Activated CD8-positive, alpha-beta memory T cell treated with anti-CD3 and anti-CD28 coated beads, Interleukin-2, amount 10 ng/mL, durations not matched to agents 7 days and 5 days (primary cell): ENCODE measurements at places on chromosomes 16 and 17. TPM values are rescaled to one million over a fixed set of nuclear protein-coding genes. Genes with fewer than 3 reads are reported as not detected.

DNA sequence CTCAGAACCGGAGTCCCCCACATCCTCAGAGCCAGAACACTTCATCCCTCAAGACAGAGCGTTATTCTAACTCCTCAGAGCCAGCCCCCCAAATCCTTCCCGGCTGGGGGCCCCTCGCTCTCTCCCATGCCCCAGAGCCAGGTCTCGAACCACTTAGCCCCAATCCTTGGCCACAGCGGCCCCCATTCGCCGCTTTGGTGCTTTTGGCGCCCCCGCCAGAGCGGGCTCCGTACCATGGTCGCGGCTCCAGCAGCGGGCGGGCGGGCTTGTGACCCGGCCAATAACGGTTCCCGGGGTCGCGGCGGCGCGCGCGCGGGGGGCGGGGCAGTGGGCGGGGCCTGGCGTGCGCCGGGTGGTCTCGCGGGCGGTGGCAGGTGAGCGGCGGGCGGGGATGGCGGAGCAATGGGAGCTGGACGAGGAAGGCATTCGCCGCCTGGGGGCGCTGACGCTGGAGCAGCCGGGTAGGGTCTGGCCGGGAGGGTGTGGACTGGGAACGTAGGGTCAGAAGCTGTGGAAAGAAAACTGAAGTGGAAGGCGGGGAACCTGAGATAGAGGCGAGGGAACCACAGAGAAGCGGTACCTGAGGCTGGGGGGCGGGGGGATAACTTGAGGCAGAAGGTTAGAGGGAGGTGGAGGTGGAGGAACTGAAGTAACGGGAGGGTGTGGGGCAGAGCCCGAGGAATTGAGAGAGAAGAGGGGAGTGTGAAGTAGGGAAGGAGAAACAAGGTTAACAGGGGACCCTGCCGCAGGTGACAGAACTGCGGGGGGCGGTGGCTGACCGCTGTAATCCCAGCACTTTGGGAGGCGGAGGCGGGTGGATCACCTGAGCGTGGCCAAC lies at the start of the genes KCTD19 and LRRC36:
TSS of gene KCTD19 (minus strand) at position 270 of the 838 bp plus-strand sequence. CDS start at position 236, 34 bp downstream.
TSS of gene LRRC36 (plus strand) at position 344 of the 838 bp plus-strand sequence. CDS start at position 392, 48 bp downstream.
- DNase-seq, result peak; percentile 80

- no peak for DNase-seq
Observed at GRCh38 chr16:78925083-78925767, 675.3 kb downstream of the MAF start.

DNA sequence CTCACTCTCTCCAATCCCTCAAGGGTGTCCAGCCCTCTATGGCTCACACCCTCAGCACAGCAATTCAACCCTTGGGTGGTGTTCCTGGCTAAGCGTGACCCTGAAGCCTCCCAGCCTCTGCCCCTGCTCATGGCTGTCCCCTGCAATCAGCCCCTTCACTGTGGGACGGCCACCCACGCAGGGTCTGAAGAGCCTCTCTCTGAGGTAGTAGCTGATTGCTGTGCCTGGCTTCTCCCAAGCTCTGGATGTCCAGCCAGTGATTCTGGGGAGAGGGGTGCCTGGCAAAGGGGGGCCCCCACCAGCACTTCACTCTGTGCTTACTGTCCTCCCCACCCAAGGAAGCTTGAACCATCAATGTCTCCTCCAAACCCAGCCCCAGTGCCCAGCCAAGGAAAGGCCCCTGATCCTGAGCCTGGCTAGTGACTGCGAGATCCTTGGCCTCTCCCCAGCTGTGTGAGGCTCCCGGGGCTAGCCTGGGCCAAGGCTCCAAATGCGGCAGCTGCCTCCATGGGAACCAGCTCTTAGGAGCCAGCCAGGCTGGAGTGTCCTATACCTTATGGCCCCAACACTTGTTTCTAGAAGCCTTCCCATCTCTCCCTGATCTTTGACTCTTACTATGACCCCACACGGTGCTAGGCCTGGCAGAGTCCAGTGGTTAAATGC lies 9.9 kb downstream of the MTSS2 start:
- DNase-seq, result no peak

GRCh38 chr17:52390422-52390821 lies 231.9 kb upstream of the CA10 start:
- no peak for DNase-seq

DNA sequence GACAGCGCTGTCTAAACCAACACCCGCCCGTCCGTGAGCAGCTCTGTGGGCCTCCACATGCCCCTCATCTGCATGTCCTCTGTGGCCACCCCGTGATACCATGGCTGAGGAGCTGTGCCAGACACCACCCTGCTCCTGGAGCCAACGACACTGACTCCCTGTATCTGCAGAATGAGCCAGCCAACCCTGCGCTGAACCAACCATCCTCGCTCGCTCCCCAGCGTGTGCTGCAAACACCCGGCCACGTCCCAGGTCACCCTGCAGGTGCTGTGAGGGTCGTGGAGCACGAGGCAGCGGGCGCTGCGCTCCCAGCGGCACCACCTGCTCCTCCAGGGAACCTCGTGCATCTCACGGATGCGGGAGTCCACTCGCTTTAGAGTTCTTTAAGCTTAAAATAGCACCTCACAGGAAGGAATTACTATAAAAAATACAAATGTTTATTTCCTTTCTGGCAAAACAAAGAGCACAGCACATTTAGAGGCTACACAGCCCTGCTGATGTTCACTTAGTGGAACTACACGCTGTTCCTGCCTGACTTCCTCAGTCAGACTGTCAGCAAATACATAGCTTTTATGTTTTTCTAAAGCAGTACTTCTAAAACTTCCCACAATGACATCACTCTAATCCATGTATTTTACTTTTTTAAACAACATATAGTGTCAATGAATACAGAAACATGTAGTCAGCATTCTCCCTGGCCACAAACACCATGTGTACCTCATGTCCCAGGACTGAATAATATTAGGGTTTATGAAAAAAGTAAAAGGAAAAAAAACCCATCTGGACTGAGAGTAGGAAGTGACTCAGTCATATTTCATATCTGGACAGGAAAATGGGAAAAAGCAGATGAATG lies 43.5 kb downstream of the MAP1LC3B start:
- no peak for DNase-seq

- DNase-seq, result no peak
Observed at GRCh38 chr17:11608396-11608795, 10.1 kb downstream of the DNAH9 start.

GRCh38 chr16:20897253-20897897 lies 2.8 kb downstream of the DCUN1D3 start:
- no peak for DNase-seq

- no peak for DNase-seq
Observed at GRCh38 chr16:19365486-19365885, 52.2 kb upstream of the TMC5 start.

DNA sequence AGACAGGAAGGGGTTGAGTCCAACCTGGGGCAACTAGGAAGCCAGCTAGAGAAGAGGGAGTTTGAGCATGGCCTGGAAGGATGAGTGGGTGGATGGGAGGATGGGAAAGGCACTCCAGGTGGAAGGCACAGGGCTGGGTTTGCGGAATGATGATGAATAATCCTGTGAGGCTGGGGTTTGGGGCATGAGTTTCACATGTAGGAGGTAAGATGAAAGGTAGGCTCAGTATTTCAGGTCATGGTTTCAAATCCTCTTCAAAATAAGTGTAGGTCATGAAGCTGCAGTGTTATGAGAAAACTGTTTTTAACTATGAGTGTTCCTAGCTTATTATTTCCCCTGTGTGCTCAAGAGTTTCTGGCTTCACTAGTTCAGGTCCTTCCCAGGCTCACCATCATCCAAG lies 130.3 kb downstream of the SKAP1 start:
- DNase-seq, result no peak

- no peak for DNase-seq
Observed at GRCh38 chr16:66426112-66427035, 721 bp upstream of the BEAN1 start.

GRCh38 chr17:73184136-73184993 lies 8.5 kb upstream of the COG1 start:
- DNase-seq, result no peak

DNA sequence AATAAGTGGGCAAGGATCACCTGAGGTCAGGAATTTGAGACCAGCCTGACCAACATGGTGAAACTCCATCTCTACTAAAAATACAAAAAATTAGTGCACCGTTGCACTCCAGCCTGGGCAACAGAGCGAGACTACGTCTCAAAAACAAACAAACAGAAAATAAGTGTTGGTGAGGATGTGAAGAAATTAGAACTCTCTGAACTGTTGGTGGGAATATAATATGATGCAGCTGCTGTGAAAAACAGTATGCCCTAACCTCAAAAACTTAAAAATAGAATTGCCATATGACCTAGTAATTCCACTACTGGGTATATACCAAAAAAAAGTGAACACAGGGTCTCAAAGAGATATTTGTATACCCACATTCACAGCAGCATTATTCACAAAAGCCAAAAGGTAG lies 26.1 kb downstream of the GLG1 start:
- DNase-seq, result no peak

DNA sequence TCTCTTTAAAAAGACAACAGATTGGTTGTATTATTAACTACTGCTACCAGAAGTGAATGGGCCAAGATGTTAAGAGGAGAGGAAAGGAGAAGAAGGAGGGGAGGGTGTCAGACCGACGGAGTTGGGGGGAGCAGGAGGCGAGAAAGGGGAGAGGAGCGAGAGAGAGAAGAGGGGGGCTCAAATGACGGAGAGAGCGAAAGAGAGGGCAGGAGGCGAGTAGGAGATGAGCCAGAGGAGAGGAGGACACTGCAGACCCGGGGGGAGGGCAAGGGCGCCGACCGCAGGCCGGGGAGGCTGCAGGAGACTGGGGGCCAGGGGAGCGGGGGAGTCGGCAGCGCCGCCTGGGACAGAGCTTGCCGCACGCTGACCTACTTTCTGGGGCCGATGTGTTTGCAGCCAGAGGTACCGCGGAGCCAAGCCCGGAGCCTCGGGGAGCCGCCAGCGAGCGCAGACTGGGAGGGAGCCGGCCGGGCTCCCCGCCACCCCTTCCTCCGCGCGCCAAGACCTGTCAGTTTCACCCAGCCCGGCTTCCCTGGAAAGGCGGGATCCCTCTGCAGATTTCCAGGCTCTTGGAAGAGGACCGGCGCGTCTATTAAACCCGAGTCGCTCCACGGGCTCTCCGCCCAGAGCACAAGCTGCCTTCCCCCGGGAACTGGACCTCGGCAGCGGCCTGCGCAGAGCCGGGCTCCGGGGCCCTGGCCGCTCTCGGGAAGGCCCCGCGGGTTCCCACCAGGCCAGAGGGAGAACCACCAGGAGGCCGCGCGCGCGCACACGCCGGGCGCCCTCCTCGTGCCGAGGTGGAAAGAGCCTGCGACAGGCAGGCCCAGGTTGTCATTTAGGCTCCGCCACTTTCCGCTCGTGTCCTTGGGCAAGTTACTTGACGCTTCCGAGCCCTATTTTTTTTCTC lies 74.6 kb downstream of the CMC2 start:
- DNase-seq, result no peak

DNA sequence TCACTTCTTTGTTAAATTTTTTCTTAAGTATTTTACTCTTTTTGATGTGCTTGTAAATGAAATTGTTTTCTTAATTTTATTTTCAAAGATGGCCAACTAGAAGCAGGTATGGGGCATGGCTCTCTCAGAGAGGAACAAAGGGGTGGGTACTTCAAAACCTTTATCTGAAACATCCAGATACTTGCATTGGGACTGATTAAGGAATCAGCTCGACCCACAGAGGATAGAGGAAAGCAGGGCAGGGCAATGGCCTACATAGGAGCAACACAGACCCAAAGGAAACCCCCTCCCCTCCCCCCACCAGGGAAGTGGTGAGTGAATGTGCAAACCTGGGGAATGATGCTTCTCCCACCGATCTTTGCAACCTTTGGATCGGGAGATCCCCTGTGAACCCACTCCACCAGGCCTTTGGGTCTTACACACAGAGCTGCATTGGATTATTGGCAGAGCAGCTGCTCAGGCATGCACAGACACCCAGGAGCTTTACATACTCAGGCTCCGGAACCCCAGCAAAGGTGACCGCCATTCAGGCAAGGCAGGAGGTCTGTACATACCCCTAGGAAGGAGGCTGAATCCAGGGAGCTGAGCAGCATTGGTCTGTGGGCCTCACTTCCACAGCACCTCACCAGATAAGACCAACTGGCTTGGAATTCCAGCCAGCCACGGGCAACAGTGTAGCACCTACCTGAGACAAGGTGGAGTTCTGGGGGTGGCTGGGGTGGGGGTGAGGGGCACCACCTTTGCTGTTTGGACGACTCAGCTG lies 3.0 kb upstream of the CCR7 start:
- DNase-seq, result no peak

DNA sequence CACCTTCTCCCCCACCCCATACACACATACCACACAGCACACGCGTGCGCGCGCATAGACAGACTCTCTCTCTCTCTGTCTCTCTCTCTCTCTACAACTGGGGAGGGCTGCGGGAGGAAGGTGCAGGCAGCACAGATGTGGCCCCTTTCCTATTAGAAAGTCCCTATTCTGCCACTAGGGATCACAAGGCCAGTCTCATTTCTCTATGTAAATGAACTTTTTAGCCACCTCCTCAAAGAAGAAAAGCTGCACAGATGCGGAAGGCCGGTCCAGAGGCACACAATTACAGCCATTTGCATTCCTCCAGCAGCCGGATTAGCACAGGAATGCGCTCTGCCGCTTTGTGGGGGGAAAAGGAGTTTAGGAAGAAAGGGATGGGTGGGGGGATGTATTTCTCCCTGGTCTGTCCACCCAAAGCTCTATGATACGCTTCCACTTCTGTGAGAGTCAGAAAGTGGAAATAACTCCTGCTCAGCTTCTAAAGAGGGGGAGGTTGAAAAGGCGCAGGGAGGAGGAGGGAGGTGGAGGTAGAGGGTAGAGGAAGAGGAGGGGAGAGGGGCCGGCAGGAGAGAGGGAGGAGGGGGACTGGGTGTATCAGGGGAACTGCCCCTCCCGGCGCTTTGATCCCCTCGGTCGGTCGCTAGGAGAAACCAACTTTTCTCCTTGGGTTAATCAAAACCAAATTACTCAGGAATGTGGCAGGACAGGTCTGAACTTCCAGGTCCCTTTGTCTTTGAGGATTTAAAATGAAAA lies 11.7 kb downstream of the ZFHX3 start:
- no peak for DNase-seq

- no peak for DNase-seq
Observed at GRCh38 chr16:34078691-34079090, 619.3 kb downstream of the TP53TG3F start.

Gene DNAH17
- not detected for total RNA-seq

Gene KRTAP4-4
- total RNA-seq, result not detected

Gene GSG1L
- not detected for total RNA-seq

Gene CBLN1
- total RNA-seq, result not detected

Gene PMFBP1
- total RNA-seq, result 6.3 TPM

Gene PABPN1L
- total RNA-seq, result not detected

Gene CSHL1
- not detected for total RNA-seq

Gene EME1
- total RNA-seq, result 34.0 TPM

Gene TMC7
- total RNA-seq, result not detected
